ENCODE measurements at places on chromosomes 6 and 20.

DNA sequence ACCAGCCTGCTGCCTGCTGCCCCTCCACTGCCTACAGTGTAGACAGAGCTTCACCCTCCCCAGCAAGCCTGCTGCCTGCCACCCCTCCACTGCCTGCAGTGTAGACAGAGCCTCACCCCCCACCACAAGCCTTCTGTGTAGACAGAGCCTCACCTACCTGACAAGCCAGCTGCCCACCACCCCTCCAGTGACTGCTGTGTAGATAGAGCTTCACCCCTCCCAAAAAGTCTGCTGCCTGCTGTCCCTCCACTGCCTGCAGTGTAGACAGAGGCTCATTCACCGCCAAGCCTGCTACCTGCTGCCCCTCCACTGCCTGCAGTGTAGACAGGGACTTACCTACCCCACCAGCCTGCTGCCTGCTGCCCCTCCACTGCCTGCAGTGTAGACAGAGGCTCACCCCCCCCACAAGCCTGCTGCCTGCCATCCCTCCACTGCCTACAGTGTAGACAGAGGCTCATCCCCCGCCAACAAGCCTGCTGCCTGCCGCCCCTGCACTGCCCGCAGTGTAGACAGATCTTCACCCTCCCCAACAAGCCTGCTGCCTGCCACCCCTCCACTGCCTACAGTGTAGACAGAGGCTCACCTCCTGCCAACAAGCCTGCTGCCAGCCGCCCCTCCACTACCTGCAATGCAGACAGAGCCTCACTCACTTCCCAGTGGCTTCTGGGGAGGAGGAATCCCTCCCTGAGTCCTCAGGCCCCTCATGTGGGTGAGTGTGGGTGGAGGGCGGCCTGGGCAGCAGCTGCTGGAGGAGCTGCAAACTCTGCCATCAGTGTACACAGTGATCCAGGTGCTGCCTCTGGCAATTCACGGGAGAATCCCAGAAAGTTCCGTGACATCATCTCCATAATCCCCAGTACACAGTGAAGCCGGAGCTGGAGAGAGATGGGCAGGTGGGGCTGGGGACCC, 140.9 kb downstream of the DLL1 start:
- DNase-seq, result no peak

GRCh38 chr6:124977067-124977908, 15.1 kb downstream of the RNF217 start:
- DNase-seq, result peak; percentile 39

GRCh38 chr6:157644043-157644810, 178.8 kb upstream of the SNX9 start:
- DNase-seq, result peak; percentile 39

GRCh38 chr20:3221398-3222226, 12.3 kb downstream of the ITPA start:
- DNase-seq, result no peak
